Type B pancreatic cell (in vitro differentiated cells): ENCODE measurements at places on chromosomes 7 and 10.

GRCh38 chr7:95322854-95323253, 1.5 kb downstream of the PON1 start:
- no peak overlapping the region for H3K4me3 ChIP-seq
- H3K27ac ChIP-seq, result no peak overlapping the region
- H3K4me1 ChIP-seq, result no peaks in the 10 kb centered on the region
- peaks cover 24% of the 10 kb centered on the region for H3K27me3 ChIP-seq
- no peaks in the 10 kb centered on the region for H3K36me3 ChIP-seq

DNA sequence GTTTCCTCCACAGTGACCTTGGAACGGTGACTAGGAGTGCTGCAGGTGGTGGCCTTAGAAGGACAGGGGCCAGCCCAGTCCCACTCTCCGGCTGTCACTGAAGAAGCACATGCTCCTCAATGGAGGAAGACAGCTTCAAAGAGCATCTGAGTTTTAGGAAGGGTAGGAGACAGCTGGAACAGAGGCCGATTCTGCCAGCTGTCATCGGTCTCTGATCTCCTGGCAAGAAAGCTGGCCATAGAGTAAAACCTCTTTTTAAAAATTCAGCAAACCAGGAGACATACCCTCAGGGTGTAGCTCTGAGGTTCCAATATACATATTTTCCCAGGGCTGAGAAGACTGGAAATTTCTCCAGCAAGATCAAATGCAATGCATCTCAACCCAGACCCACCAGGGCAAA, 55.9 kb downstream of the KCNMA1 start:
- peaks cover 3% of the 10 kb centered on the region for H3K4me1 ChIP-seq
- no peaks in the 10 kb centered on the region for H3K36me3 ChIP-seq
- DNase-seq, result no peak
- peaks cover 2% of the 10 kb centered on the region for H3K27me3 ChIP-seq

DNA sequence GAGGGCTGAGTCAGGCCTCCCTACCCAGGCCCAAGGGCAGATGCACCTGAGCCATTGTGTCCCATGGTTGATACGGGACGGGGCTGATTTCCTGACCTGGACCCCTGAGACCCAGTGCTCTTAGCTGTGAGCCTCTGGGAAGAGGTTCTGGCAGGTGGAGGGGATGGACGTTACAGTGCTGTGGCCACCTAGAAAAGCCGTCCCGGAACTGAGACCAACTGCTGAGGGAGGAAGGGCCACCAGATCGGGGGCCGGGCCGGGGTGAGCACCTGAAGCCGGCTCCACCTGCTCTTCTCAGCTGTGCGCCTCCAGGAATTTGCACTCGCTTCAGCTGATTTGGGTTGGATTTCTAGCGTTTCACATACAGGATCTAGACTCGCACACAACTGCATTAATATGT, 35.4 kb downstream of the CHST12 start:
- no peak for DNase-seq
- peaks cover 23% of the 10 kb centered on the region for H3K4me1 ChIP-seq
- H3K27me3 ChIP-seq, result no peaks in the 10 kb centered on the region
- peaks cover 18% of the 10 kb centered on the region for H3K36me3 ChIP-seq

DNA sequence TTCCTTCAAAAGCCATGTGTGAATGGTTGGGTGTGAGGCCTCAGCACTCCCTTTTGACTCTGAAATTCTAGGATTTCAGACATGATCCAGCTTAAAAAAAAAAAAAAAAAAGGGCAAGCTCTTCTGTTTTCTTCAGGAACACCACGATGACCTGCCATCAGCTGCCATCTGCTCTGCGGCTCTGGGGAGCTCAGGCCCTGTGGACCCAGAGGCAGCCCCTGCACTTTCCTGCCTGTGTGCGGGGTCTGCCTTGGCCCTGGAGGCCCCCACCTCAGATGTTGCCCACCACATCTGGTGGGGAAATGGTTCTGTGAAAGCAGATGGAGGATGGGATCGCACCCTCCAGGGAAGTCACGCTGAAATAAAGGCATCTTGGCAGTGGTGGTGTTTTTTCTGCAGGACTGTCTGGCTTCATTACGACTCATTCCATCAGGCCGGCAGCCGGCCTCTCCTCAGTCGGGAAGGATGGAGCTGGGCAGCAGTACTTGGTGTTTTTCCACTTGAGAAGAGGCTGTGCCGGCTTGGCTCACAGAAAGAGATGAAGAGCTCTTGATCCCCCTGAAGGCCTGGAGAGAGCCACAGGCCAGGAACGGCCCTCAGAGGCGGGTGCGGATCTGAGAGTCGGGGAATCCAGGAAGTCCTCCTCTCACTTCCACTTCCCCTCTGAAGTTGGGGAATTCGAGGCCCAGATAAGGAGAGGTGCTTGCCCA, 66.1 kb upstream of the AQP1 start:
- H3K36me3 ChIP-seq, result no peaks in the 10 kb centered on the region
- H3K4me1 ChIP-seq, result peaks cover 16% of the 10 kb centered on the region
- no peak overlapping the region for H3K27ac ChIP-seq
- H3K4me3 ChIP-seq, result no peak overlapping the region
- H3K27me3 ChIP-seq, result no peaks in the 10 kb centered on the region
